ENCODE measurements at places on chromosomes 7 and 10. TPM values are rescaled to one million over a fixed set of nuclear protein-coding genes. Genes with fewer than 3 reads are reported as not detected.
A peak's percentile ranks its signal among the peaks of the same experiment; 100 is the strongest.

Gene GATAD1
- total RNA-seq, result 65.9 TPM

Gene C10orf62
- not detected for total RNA-seq

- peak; percentile 35 for DNase-seq
These were observed 73.8 kb upstream of the PRLHR start for GRCh38 chr10:118669020-118669791.

Gene METTL27
- 1.9 TPM for total RNA-seq

DNA sequence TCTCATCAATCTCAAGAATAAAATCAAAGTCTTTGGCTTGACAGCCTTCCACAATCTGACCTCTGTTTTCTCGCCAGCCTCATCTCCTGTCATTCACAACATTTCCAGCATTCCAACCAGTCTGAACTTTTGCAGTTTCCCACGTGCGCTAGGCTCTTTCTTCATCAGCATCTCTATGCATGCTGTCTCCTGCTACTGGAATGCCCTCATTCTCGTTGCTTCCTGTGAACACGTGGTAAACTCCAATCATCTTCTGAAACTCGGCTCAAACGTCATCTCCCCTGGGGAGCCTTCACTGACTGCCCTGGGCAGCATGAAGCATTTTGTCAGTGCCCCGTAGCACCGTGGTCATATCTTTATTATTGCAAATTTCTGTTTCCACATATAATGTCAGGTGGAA, 12.2 kb upstream of the RSBN1L start:
- DNase-seq, result no peak

Gene OR6B1
- not detected for total RNA-seq

DNA sequence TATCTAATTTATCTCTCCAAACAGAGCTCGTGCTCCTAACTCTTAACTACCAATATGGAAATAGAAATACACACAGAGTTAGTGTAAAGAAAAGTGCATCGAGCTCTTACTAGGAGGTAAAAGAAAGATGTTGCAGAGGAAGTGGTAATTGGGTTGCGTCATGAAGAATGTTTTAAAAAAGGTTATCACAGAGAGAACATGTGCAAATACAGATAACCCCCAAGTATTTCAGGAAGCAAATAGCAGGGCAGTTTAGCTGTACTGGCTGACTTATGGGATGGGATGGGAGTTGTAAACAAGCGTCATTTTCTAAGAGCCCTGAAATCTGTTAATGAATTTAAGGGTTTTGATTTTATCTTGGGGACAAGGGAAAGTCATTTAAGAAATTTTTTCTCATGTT, 153.9 kb downstream of the AGMO start:
- no peak for DNase-seq

Gene LAMB4
- not detected for total RNA-seq

GRCh38 chr10:69043931-69044531, 43.9 kb upstream of the SRGN start:
- no peak for DNase-seq

Gene LEP
- not detected for total RNA-seq

DNA sequence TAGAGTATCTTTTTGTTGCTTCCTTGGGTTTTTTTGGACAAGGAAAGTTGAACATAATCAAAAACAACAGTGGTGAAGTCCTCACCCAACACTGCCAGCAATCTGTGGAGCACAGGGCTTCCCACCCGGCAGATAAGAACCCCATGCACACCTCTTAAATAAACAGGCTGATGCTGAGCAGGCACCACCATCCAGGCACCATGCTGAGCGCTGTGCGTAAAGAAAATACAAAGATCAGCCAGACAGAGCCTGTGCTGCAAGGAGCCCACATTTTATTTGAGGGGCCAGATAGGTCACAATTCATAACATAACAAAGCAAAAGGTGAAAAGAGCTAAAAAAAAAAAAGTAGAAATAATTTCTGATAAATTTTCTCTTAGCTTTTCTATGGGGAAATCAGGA, 231.2 kb downstream of the PTPRN2 start:
- DNase-seq, result no peak

Measured in B cell (primary cell).